NCI-H1694 treated with DMSO at 0.1 percent for 48 hours (cell line): ENCODE measurements at places on chromosomes 5 and 9.

DNA sequence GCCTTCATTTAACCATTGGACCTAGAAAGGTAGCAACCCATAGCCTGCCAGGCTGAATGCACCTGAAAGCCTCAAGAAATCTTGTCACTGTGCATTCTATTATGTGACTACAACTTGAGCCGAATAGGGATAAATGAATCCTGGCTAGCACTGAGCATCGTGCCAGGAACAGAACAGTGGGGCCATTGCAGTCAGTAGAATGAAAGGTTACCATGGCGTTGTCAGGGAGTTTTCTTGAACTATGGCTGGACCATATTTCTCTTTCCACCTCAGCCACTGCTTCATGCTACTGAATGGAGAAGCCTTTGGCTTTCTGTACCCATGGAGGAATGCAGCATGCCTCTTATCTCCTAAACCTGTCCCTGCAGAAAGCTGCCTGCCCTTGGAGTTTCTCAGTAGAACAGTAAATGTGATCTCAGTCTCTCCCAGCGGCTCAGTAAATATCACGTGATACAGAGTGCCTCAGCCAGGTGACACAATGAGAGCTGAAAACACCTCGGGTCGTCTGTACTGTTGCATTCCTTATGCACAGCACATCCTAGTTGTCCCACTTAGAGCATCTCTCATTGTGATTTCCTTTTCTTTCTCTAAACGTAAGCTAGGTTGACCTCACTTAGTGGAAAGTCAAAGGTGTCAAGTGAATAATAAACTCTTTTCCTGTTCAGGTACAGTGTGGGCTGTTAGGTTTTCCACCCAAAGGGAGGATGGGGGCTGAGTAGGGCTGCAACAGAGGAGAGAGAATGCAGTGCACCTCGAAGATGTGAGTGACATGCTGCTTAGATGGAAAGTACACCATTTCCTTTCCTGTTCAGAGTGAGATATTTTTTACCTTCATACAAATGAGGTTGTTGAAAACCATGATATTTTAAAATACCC, 115.3 kb downstream of the MACIR start:
- no peak for DNase-seq

DNA sequence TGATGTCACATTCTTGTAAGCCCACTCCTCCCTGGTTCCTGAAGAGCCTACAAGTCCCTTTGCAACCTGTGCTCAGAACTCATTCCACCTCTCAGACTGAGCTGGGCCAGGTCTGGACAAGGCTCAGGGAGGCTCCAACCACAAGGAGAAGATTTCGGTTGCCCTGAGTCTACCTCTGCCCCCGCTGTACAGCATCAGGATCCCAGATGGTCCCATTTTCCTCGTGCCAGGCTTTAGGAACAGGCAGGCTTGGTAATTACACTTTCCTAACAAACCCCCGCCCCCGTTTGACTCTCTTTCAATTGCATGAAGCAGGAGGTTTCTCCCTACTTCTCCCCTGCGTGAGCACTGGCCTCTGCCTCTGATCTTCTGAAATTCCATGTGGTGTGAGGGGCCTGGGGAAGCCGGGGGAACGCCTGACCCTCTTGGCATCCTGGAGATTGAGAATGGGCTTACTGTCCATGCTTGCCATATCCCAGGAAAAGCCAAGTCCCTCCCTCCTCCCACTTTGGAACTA, 86.9 kb upstream of the CTNNA1 start:
- DNase-seq, result peak; percentile 44

DNA sequence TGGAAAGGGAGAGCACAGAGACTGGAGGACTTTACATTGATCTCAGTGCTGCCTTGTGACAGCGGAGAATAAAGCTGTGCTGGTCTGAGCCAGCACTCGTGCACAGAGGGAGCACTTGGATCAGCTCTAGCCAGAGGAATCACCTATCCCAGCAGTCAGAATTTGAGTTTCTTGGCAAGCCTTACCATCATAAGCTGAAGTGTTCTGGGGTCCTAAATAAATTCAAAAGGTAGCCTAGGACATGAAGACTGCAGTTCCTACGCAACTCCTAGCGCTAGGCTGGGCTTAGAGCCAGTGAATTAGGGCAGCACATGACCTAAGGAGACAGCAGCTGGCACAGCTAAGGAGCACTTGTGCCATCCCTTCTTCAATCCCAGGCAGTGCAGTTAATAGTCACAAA, 119.5 kb downstream of the HMHB1 start:
- DNase-seq, result peak; percentile 4

DNA sequence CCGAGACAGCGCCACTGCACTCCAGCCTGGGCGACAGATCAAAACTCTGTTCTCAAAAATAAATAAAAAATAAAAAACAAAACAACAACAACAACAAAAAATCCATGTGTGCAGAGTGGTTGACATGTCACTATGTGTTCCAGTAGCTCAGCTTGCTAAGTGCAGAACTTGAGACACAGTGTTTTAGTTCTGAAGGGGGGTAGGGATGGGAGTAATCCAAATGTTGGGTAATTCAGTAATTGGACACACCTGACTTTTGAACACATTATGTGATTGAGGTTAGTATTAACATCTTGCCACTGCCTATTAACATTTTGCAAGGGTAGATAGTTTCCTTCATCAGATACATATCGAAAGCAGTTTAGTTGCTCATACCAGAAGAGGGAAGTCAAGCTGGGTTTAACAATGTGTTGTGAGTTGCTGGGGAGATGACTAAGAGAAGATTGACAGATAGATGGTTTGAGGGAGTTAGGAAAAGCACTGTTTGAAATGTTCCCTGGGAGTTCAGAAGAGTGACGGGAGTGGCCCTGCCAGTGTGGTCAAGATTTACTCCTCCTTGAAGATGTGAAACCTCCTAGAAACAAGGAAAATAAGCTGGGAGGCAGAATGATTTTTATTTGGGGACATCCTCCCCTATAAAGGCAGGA, 928 bp downstream of the HACD4 start:
- no peak for DNase-seq

DNA sequence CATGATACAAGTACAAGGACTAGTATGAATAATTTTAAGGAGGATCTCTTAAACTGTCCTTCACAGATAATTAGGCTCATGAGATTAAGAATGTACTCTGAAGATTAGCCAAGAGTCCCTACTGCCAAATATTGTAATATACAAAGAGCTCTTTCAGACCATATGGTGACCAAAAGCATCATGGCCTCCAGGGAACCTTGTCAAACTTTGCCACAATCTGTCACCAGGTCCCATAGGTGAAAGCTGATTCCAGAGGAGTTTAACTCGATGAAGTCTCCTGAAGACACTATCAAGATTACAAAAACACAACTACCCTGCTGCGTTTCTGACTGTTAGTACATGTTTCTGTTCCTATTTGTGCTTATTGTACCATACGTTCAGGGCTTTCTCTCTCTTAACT, 395.4 kb upstream of the ITGA1 start:
- peak; percentile 25 for DNase-seq

- DNase-seq, result no peak
These were observed 64.3 kb downstream of the ANGPTL2 start for GRCh38 chr9:127058011-127058644.

DNA sequence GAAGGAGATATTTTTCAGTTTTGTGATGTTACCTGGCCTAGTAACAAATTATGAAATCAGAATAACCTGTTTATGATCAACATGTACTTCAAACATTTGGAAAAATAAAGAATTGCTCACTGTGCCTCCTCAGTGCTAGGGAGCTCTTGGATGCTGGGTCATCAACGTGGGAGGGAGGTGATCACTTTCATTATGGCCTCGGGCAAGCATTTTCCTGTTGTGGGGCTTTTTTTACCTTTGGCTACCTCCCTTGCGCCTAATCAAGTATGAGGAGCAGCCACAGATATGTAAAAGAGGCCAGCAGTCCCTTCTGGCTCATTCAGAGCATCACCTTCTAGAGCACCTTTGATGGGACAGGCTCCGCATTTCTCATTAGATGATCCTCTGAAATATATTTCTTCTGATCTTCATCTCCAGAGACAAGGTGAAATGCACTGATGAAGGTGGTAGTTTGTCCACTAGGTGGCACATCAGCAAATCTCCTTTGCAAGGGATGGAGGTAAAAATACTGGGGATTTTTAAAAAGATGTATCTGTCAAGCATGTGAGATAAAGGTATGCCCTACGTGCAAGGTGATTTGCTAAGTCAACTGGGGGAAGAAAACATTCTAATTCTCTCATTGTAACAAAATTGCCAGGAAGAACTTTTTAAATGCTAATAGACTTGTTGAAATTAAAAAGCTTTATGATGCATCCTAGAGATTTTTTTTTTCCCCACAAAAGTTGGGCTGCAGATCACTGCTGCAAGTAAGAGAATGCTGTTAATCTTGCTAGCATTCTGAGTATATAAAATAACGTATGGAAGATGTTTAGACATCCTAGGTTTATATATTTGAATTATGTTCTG, 218.2 kb downstream of the MAST4 start:
- DNase-seq, result peak; percentile 3

DNA sequence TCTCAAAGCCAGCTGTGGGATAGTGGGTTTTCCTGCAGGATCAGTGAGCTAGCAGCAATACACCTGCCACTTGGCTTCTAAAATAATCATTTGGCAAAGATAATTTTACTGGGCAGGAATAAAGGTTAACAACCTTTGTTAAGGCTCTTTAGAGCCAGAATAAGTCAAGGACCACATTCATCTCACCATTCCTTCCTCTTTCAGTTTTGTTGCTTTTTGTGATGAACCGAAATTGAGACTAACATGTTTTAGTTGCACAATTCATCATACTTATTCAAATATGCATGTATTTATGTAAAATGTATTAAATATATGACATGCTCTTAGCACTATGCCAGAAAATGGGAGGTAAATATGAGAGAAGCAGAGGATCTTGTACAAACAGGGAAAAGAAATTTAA, 824.4 kb upstream of the TYRP1 start:
- no peak for DNase-seq
